Activated T-cell treated with anti-CD3 and anti-CD28 coated beads for 24 hours (primary cell): ENCODE measurements at places on chromosomes 4 and X.
A peak's percentile ranks its signal among the peaks of the same experiment; 100 is the strongest.

- DNase-seq = no peak
These were observed 23.8 kb upstream of the NSG1 start for GRCh38 chr4:4362991-4363697.

- DNase-seq = no peak
These were observed 28.4 kb upstream of the TNIP3 start for GRCh38 chr4:121192480-121192879.

DNA sequence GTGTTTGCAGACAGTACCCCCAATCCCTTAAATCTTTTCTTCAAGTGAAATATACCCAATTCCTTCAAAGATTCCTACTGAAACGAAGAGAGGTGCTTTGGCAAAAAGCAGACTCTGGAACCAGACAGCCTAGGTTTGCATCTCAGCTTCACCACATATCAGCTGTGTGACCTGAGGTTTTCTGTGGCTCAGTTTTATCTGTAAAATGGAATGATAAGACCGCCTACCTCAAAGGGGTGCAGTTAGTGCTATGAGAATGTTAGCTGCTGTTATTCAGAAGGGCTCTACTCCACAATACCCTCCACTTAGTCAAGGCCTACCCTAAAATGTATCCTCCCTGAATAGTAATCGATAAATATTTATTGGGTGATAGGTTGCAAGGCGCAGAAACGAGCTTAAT is 664 bp downstream of the PIR start:
- no peak for DNase-seq

DNA sequence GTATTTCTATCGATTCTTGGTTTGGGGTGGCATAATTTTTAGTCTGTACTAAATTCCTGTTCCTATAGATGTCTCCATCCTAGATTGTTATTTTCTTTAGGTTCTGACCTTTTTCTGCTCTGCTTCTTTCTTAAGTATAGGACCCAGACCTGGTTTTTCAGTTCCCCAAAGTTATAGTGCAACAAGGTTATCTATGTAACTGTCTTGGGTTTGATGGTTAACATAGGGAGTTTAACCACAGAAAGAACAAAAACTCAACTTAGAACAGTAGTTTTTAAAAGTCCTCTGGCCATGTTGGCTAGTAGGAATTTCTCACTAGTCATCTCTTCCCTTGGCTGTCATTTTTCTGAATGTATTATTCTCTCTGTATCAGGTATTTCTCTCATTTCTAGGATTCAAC is 38.8 kb upstream of the MAD2L1 start:
- no peak for DNase-seq

DNA sequence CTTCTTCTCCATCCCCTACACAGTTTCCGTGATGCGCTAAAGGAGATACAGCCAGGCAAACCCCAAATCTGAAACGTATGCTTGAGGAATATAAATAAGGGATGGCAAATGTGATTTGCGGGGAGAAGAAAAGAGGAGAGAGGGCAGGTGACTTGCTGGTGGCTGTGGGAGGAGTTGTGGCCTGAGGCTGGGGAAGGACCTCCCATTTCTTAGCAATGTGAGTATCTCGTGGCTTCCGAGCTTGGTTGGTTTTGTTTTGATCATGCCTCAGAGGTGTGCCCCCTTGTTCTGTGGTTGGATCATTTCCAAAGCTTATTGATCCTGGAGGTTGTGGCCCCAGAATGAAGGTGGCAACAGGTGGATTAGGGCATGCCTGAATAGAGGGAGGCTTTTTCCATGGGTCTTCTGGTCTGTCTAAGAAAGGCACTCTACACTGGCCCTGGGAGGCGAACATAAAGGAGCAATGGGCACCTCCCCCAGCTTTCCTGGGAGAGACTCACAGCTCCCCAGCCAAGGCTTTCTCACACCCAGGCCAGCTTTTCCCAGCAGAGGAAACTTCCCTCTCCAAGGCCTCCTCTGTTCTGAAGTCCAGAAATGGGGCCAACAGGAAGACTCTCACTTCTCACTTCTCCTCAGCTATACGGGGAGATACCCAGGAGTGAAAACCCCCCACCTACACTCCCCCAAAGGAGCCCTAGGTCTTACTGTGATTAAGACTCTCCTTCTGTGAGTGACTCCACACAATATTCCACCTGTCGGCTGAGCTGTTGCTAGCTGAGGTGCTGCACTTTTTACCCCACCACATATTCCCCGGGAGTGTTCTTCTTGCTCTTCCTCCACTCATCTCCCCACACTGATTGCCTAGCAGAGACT is 40.0 kb downstream of the C4orf51 start:
- DNase-seq = no peak

GRCh38 chrX:427812-428725 is 41.4 kb upstream of the PPP2R3B start:
- no peak for DNase-seq

- DNase-seq = no peak
These were observed 913.4 kb downstream of the RPA4 start for GRCh38 chrX:97797076-97797475.

DNA sequence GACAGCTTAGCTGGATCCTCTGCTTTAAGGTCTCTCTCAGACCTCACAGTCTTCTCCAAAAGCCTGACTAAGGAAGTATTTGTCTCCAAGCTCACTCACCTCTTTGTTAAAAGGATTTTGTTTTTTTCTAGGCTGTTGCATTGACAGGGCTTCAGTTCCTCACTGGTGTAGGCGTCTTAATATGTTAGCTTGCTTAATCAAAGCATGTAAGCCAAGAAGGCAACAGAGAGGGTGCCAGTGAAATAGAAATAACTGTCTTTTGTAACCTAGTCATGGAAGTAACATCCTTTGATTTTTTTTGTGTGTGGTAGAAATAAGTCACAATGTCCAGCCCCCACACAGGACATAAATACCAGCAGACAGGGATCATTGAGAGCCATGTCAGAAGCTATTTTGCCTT is 58.8 kb downstream of the FIP1L1 start:
- no peak for DNase-seq

DNA sequence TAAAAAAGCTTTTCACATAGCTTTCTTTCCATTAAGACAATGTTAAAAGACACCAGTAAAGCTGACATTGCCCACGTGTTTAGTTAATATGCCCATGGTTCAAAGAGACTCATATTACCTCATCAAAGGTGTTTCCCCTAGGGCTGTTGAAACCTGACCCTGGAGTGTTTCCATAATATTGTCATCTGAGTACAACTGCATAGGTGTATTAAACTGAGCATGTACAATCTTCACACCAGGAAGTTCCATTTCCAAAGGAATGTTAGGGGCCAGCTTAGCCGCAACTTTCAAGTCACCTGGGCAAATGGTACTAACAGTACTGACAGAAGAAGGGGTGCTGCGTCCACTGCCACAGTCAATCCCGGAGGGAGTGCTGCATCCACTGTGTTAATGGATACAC is 27.1 kb downstream of the PDLIM3 start:
- no peak for DNase-seq

GRCh38 chr4:110266136-110266535 is 67.7 kb upstream of the ELOVL6 start:
- DNase-seq = no peak

GRCh38 chr4:109752525-109752924 is 22.7 kb upstream of the PLA2G12A start:
- no peak for DNase-seq

DNA sequence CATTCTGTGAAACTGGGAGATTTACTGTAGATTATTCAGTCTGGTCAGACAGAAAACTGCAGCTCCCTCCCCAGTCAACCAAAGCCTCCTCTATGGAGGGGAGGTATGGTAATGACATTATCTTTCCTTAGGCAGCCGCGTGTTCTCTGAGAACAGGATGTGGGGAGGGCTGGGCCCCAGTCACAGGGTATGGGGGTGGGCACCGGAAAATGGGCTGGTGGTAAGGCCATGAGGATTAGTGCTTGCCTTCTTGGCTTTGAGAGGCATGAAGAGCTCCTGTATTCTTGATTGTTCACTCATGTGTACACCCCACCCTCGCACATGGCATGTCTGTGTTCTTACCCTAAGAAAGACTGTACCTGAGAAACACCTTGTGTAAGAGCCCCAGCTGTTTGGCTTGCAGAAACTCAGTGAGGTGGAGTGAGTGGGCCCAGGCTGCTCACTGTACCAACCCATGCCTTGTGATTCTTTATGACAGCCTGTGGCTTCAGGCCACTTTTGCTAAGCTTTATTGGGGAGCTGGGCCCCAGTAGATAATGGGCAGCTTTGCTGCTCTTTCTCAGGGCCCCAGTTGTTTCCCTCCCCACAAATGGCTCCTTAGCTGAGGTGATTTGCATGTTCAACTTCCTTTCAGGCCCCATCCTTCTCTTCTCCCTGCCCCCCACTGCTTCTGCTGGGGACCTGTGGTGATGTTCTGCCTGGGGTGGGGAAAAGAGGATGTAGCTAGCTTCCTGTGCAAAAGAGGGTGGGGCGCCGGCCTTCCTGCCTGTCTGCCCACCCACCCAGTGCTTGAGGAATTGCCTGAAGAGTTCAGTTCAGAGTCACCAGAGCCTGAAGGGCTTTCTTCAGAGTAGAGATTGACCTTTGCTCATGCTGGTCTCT is 30.7 kb downstream of the MSN start:
- peak; percentile 60 for DNase-seq

DNA sequence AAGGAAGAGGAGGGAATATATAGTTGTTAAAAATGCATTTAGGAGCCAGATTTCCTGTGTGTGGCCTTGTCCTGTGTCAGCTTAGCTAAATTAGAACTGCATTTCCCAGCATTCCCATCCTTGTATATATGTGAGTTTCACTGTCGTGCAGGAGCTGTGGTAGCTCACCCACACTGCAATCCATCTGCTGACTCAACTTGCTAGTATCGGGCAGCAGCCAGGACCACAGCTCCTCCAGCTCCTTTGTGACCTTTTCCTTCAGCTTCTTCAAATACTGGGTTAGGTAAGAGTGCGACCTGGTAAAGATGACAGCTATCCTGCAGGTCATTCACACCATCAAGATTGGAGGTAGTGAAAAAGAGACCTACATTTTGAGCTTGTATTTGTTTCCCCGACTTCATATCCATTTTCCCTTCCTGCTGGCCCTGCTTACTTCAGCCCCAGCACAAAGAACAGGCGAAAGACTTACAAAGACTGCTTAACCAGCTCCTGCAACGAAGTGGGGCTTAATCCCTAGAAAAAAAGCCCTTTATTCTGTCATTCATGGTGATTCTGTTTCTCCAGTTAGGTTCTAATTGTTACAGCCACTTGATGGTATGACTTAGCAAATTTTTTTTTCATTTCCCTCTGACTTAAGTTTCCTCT is 11.4 kb downstream of the ASIC5 start:
- no peak for DNase-seq

GRCh38 chr4:176778491-176778890 is 14.2 kb downstream of the VEGFC start:
- DNase-seq = no peak

DNA sequence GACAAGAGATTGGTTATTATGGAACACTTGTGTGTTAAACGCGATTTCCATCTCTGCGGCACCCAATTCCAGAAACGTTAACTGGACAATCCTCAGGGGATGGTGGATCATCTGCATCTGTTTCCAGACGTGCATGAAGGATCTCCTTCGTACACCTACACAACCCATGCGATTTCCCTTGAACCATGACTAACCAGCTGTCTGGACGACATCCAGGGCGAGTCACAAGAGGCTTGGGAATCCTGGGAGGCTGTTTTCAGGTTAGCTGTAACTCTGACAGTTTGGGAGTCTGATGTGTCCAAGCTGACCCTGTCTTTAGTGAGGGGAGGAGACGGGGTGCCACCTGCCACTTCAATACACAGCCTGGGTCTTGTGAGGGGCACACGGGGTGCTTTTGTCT is 84.5 kb downstream of the GATB start:
- DNase-seq = no peak

DNA sequence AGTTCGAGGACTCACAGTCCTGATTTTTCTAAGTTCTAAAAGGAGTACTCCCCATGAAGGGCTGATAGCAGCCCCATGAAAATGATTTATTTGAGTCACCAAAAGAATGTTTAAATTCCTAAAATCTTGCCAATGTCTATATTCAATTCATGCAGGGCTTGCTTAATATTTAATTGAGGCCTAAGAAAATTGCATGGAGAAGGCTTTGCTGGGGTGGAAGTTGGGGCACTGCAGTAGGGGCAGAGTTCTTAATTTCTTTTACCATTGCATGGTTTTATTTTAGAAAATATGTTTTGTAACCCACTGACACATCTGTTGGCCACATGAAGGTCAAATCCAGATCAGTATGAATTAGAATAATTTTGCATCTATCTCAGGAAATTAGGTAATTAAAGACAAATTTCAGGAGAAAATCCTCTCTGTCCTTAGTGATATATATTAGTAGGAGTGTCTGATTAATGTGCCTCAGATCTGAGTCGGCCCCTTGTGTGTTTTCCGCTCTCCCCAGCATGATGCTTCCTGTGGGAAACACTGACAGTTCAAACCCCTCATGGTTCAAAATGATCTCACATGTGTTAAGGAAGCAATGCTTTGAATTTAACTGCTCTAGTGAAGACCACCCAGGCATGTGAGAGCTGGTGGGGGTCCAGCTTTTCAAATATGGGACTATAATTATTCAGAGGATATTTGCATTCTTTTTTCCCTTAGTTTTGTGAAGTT is 54.0 kb upstream of the EGFL6 start:
- no peak for DNase-seq

DNA sequence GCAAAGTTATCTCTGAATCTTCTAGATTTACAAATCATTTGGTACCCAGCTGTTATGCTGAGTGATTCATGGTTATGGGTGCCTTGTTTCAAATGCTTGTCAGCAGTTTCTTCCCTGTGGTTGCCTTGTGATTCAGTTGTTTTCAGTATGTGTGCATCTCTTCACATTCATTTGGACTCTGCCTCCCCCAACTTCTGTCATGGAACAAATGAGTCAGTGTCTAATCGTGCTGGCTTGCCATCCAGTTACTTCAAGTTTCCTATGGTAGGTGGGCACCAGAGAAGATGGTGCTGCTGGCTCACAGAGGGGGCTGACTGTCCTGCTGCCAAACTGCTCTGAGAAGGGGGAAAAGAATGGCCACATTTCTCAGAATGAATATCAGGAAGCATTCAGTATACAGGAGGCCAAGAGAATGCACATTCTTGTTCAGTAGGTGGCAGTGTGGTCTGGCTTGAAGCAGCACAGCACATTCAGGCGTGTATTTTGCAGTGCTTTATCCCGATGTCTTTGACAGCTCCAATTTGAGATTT is 260.9 kb downstream of the GLUD2 start:
- DNase-seq = peak; percentile 62

DNA sequence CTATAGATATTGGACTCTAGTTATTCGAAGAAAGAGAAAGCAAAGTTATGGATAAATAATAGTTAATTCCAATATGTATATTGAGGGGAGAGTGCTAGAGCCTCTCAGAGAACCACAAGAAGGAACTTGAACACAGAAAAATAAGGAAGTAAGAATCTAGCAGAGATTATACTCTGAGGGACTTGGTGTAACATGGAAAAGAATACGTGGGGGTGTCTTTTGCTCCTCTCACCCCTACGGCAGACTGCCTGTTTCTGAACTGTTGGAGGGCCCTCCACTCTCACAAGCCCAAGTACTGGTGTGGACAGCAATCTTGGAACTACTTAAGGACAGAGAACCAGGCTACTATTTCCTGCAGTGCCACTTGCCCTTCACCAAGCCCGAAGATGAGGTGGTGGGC is 1174.4 kb upstream of the PCDH10 start:
- no peak for DNase-seq

DNA sequence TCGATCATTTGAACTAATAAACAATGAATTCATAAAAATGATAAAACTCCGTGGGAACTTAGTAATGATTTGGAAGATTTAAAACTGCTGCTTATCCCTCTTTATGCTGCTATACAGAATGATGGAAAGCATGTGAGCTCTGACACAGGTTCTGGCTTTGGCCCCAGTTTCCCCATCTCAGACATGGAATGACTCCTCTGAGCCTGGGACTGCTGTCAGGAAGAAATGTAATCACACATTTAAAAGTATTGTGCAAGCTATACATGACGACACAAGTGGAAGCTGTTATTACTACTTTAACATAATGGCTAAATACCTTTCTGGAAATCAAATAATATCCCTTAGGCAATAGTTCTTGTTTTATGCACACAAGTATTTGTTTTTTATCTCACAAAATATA is 161.7 kb downstream of the DCHS2 start:
- no peak for DNase-seq
